ENCODE measurements at places on chromosomes 5 and 9.

GRCh38 chr5:132673488-132673887 is 301 bp upstream of the IL4 start:
- DNase-seq, result no peak

DNA sequence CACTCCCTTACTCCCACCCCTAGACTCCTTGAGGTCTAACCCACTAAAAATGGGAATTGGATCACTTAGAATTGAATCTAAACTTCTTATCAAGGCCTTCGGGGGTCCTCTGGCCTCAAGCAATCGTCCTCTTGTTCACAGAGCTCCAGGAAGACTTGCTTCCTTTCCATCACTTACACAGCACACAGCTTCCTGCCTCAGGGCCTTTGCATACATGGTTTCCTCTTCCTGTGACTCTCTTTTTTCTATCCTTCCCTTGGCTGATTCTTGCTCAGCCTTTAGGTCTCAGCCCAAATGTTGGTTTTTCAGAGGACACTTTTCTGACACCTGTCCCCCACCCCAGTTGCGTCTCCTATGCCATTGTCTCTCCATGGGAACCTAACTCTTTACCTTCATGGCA is 50.0 kb upstream of the ALDH1B1 start:
- no peak for DNase-seq

GRCh38 chr9:137163365-137163715 is 6.5 kb downstream of the LRRC26 start:
- no peak for DNase-seq

GRCh38 chr9:73166468-73166867 is 14.8 kb downstream of the ANXA1 start:
- no peak for DNase-seq

GRCh38 chr5:132327252-132327955 is 33.2 kb downstream of the SLC22A4 start:
- DNase-seq, result no peak

DNA sequence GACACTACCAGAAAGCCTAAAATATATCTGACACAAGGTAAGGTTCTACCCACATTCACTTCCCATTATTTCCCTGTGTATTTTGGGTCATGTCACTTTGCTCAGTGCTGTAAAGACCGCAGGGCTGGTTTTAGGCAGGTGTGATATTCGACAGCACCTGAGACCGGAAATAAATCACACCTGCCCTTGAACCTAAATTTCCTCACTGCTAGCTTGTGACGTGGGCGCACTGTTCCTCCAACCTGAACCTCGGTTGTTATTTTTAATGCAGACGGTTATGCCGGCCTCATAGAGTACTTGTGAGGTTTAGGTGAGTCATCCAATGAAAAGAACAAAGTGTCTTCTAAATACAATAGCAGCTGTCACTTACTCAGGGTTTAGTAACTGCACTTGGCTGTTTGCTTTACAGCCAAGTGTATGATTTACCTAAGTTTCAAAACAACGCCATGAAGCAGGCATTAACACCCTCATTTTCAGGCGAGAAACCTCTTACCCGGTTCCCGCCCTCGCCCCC is 20.7 kb upstream of the ZNF782 start:
- no peak for DNase-seq

- DNase-seq, result no peak
Measured at GRCh38 chr9:137030538-137031527, 1.1 kb downstream of the FUT7 start.

DNA sequence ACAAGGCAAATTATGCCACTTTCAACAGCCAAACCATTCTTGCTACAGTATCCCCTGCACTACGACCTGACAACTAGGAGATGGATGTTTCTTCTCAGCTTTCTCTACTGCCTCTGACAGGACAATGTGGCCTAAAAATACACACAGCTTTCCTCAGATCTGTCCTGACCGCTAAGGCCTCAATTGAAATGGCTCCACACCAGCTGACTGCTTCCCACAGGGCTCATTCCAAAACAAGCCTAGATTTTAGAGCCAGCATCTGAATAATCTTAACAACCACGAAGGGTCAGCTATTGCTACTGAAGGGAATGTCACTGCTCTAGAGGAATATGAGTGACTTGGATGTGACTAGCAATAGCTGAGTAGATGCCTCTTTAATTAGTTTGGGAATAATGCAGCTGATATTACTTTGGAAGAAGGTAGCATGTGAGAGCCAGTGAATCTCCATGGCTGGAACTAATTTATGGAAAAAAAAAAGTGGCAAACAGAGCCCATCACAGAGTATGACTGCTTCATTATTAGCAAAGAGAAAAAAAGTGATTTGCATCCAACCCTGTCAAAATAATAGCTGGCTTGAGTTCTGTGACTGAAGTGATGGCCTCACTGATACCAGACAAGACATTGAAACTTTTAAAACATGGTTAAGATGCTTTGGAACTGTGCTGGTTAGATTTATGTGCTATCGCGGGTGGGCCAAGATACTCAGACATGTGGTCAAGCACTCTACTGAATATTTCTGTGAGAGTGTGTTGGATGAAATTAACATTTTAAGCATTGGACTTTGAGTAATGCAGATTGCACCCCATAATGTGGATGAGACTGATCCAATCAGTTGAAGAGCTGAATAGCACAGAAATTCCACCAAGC is 450.2 kb downstream of the NR2F1-AS1 start:
- no peak for DNase-seq

- no peak for DNase-seq
Measured at GRCh38 chr5:150346592-150346991, 10.9 kb upstream of the TCOF1 start.

DNA sequence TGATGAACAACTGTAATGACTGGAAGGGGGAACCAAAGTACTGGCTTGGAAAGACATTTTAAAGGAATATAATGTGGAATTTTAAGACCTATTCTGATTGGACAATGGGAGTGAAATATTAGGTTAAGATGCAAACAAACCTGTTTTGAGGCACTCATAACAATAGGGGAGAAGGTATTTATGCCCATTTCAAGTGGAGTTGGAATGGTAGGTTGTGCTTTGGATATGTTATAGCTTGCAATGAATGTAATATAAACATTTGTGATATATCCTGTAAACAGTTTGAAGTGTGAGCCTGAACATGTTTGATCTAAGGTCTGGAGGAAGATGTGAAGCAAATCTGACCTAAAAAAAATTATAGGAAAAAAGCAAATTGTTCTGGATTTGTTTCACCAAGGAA is 129.6 kb upstream of the GRHPR start:
- DNase-seq, result no peak

DNA sequence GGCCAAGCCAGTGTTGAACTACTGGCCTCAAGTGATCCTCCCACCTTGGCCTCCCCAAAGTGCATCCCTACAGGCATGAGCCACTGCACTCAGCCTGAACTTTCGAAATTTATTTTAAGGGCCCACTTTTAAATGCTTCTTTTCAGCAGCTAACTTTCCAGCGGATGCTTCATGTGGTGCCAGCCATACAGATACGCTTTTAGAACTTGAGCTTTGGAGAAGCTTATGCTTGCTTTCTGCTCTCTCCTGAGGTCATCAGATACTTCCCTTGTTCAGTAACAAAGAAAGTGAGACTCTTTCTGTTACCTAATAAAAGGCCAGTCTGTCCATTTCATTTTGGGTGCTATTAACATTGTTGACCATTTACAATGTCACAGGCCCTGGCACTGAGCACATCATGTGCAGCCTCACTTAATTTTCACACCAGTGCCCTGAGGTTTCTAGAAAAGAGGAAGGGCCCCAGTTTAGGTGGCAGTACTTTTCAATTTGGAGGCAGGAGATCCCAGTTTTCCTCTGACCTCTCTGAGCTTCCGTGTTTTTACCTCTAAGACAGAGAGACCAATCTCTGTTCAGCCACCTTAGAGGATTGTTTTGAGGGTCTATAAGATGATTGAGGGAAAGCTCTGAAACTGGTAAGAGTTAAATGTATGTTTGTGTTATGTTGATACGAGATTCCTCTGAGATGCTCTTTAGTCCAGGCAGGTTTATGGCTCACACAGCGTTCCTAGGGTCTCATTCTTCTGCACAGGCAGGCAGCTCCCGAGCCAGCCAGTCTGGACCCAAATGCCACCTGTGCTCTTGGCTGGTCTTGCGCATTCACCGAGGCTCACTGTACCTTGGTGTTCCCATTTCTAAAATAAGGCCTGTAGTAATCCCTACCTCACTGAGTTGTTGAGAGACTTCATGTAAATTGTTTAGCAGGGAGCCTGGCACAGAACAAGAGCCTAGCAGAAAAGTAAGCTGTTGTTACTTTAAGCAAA is 4.4 kb downstream of the ABL1 start:
- no peak for DNase-seq

GRCh38 chr5:122151640-122152039 is 22.3 kb downstream of the ZNF474 start:
- no peak for DNase-seq

DNA sequence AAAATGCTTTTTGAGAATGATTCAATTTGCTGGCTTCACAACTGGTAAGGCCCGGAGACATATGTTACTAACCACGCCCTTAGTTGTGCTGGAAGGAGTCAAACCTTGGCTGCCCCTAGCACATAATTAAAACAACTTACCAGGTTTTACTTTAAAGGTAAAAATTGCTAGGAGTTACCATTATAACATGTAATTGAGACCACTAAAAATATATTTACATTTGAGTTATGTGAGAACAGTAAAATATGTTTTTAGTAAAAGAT is 435.6 kb upstream of the CDH9 start:
- no peak for DNase-seq

GRCh38 chr9:97633859-97634490 is 354 bp downstream of the NCBP1 start:
- no peak for DNase-seq

Measured in activated CD4-positive, alpha-beta T cell treated with anti-CD3 and anti-CD28 coated beads, Interleukin-2, amount 50 U/mL, for 24 hours (primary cell).